ENCODE measurements at places on chromosomes 4 and X.

DNA sequence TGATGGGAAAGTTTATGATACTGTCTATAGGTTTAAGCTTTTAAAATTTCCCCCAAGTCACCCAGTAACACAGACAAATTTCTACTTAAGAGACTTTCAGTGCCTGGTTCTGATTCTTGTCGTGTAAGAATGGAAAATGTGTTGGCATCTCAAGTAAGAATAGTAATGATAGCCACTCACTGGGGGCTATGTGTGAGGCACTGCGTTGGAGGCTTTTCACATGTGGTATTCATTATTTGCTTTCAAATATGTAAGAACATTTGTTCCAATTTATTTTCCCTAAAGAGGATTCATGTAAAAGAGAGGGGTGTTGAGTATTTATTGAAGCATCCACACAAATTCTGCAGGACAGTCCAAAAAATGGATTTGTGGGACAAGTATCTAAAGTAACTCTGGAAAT is 143.6 kb downstream of the FNIP2 start:
- no peak for DNase-seq

DNA sequence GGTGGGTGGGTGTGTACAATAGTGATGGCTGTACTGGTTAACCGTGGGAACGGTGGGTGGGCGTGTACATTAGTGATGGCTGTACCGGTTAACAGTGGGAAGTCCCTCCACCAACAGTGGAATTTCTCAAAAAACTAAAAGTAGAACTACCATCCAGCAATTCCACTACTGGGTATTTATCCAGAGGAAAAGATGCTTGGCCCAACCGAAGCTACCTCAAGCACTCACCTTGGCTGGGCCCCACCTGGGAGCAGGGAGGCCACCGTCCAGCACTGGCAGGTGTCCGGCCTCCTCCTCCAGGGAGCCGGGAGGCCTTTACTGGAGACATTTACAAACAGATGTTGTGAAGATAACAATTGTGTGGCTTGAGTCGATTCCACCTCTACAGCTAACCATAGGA is 6.0 kb upstream of the MAEA start:
- DNase-seq = no peak

DNA sequence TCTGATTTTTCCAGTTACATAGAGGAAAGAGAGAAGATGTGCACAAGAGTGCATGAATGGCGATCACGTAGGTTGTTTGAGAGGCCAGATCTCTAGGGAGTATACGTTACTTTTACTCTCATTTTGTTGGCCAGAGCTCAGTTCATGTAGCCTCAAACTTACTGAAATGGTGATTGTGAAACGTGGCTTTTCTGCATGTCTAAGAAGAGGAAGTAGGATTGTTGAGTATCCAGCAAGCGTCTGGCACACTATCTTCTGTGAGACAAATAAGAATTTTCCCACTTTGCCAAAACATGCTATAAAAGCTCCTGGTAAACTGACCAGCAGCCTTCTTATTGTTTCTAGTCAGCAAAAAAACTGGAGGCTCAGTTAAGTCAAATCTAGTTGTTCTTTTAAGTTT is 264.5 kb upstream of the EMCN start:
- no peak for DNase-seq

DNA sequence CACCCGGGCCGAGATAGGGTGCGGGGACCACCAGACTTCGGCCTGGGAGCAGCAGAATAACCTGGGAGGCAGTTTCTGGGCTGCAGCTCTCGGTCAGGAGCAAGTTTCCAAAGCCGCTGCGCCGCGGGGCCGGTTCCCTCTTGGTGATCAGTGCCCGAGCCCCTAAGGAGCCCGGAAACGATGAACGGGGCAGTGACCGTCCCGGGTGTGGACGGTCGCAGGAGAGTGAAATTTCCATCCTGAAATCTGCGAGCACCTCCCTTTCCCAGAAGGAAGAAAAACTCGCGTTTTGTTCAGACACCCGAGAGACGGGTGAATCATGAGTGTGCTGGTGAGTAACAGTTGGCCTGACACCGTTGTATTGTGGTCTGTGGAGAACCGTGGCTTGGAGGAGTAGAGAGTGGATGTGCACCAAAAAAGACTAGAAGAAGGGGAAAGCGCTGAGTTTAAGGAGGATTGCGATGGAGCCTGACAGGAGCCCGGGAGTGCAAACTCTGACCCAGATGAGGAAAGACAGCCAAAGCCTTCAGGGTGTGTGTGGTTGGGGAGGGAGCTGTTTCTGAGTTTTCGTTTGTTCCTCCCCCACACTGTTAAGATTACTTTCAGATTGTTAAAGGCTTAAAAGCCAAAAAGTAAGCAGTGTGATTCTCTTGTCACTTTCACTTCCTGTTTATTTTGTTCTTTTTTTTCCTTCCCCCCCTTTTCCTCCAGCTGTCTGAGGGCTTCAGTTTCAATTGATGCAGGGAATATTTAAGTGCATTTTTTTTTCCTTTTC is 828 bp downstream of the MCUB start:
- DNase-seq = no peak

DNA sequence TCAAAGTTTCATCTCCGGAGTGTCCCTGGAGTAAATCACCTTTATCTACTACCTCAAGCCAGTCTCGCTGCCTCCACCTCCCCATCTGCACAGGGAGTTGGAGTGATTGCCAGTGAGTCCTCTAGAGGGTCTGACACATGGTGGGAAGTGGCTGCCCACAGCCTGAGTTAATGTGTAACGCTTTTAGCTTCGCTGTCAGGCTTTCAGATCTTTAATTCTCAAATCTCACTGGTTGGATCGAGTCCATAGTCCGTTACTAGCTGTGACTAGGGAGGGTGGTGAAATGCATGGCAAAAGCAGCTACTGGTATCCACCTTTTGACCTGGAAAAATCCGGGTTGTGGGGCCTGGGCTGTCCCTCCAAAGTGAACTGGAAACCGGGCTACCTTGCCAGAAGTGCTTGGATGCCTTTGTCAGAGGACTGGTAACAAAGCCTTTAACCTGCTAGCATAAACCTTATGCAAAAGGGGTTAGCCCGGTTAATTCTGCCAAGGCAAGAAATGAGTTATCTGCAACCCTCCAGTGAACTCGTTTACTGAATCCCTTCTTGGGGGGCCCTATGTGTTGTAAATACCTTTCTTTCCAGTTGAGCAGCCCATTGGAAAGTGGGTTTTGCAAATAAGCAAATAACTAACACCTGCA is 5.1 kb upstream of the WDR1 start:
- no peak for DNase-seq

DNA sequence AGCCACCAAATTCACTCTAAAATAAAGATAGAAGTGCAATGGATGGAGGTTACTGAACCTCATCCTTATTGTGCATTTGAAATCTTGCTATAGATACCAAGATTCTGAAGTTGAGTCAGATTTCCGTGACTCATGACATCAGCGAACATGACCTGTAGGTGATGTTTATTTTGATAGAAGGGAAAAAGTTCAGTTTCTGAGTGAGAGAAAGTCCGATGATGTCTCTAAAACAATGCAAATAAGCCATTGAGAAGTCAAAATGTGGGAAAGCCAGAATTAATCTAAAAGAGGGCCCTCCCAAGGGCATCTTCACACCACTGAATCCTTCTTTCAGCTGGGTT is 20.0 kb downstream of the PHOX2B start:
- no peak for DNase-seq

GRCh38 chr4:184598753-184599491 is 50.3 kb downstream of the CASP3 start:
- no peak for DNase-seq

DNA sequence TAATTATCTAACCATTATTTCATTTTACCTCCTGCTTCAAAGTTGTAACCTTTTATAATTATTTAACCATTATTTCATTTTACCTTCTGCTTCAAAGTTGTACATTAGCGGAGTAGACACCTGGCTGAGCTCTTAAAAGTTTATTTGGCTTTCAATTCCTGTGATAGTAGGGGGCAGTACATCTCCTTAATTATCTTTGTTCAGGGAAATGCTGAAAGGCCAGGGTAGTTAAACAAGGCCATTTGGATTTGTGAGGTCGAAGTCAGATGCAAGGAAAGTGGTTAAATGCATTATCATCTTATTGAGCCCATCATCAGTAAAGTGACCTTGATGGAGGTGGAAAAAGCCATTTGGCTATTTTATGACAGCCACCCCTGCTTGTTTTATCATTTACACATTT is 210.6 kb downstream of the TENM3 start:
- DNase-seq = no peak

DNA sequence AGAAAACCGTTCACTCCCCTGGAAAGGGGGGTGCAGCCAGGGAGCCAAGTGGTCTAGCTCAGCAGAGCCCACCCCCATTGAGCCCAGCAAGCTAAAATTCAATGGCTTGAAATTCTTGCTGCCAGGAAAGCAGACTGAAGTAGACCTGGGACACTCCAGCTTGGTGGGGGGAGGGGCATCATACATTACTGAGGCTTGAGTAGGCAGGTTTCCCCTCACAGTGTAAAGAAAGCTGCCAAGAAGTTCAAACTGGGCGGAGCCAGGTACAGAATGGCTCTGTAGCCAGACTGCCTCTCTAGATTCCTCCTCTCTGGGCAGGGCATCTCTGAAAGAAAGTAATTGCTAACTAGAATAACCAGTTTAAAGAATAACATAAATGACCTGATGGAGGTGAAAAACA is 372.3 kb upstream of the F9 start:
- no peak for DNase-seq

DNA sequence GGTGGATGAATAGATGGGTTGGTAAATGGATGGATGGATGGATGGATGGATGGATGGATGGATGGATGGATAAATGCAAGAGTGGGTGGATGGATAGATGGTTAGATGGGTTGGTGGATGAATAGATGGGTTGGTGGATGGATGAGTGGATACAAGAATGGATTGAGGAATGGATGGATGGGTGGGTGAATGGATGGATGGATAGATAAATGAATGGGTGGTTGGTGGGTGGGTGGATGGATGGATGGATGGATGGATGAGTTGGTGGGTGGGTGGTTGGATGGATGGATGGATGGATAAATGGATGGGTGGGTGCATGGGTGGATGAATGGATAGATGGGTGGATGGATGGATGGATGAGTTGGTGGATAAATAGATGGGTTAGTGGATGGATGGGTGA is 13.8 kb upstream of the CRLF2 start:
- no peak for DNase-seq

DNA sequence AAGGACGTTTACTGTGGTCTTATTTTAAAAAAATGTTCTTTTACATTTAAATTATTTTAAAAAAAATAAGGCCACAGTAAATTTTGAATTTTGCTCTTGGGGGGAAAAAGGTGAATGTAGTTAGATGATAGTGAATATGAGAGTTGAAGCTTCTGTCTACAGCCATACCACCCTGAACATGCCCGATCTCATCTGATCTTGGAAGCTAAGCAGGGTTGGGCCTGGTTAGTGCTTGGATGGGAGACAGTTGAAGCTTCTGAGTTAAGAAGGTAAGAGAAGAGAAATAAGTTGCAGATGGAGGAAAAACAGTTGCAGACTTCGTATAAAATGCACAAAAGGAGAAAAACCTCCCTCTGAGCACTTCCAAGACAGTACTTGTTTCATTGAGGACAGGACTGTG is 115.6 kb upstream of the NR3C2 start:
- no peak for DNase-seq

DNA sequence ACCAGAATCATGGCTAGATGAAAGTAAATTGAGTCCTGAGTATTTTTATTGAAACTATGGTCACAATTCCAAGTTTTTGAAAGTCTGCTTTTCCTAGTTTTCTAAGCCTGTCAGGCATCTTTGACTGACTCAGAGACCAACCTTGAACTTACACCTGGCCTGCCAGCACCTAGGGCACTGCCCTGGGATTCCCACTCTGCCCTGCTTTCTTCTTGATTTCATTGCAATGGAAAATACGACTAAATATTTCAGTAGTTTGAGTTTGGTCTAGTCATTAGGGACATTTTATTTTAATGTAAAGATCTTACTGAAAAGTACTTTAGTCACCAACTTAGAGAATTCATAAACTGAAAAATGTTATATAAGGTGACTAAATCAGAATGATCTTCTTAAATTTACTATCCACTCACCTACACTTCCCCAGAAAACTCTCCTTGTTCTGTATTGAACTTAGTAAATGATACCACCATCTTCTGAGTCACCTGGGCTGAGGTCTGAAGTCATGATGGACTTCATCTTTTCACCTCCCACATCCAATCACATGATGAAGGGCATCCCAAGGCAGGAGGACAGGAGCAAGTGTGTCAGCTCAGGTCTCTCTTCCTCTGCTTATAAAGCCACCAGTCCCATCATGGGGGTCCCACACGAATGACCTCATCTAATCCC is 11.6 kb upstream of the PYURF start:
- no peak for DNase-seq

DNA sequence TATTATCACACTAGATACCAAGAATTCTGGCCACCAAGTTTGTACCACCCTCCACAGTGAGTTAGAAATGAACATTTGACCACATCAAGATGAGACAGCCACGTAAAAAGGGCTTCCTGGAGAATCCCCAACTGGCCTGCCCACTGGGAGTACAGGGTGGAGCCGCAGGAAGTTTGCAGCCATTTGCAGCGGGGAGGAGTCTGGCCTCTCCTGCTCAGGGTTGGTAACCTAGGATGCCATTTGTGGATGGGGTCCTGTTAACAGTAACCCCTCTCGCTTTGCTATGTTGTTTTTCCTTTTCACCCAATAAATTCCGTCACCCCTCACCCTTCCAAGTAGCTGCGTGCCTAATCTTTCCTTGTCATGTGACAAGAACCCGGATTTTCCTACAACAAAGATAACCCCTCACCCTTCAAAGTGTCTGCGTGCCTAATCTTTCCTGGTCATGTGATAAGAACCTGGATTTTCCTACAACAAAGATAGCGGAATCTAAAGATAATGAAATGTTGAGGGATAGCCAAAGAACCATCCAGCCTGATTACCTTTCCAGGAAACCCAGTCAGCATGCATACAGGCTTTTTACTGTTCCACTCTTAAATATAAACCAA is 245.4 kb downstream of the NAF1 start:
- DNase-seq = no peak

GRCh38 chr4:91127192-91127591 is 1000.0 kb downstream of the CCSER1 start:
- no peak for DNase-seq

- no peak for DNase-seq
These were observed 728 bp upstream of the HGFAC start for GRCh38 chr4:3440979-3441500.

- no peak for DNase-seq
These were observed 47.9 kb downstream of the FHL1 start for GRCh38 chrX:136195247-136195646.

Data from NCI-H1048 (cell line).